Stimulated activated CD8-positive, alpha-beta memory T cell treated with anti-CD3 and anti-CD28 coated beads, Interleukin-4, amount 100 ng/mL, for 1 hour (primary cell): ENCODE measurements at places on chromosomes 2 and 18.

- DNase-seq, result no peak
These were observed 89.2 kb downstream of the PLCL1 start for GRCh38 chr2:197893403-197894177.

GRCh38 chr2:62248226-62248625, 52.3 kb downstream of the B3GNT2 start:
- DNase-seq, result no peak

DNA sequence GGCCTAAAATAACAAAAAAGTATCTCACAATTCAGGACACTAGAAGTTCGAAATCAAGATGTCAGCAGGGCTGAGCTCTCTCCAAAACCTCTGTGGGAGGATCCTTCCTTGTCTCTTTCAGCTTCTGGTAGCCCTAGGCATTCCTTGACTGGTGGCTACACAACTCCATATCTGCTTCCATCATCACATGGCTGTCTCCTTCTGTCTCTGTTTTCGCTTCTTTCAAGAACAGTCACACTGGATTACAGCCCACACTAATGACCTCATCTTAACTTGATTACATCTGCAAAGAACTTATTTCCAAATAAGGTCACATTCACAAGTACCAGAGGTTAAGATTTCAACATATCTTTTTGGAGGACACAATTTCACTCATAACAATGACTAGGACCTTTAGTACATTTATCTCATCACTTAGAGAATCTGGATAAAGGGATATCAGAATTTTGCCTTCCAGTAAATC, 275.2 kb downstream of the IRS1 start:
- no peak for DNase-seq

GRCh38 chr2:159614534-159615366, 1.6 kb downstream of the BAZ2B start:
- DNase-seq, result no peak
